Stimulated activated naive CD4-positive, alpha-beta T cell treated with Interleukin-2 at 50 U/mL for 16 hours (primary cell): ENCODE measurements at places on chromosomes 5 and 9.

DNA sequence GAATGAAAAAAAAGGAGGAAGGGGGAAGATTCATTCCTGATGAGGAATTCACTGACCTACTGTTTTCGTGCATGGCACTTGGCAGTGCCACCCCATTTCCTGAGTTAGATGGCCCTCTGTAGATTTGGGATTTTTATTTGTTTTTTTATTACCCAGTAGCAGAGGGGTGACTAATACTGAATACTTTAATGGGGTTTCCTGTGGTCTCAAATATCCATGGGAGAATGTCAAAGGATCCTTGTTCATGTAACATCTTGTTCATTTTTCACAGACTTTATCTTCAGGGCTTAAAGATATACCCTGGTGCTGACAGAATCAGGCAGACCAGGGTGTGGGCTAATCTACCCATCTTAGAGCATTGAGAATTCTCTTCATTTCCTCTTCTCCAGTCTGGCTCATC, 93.0 kb downstream of the MAMDC2 start:
- DNase-seq = no peak

DNA sequence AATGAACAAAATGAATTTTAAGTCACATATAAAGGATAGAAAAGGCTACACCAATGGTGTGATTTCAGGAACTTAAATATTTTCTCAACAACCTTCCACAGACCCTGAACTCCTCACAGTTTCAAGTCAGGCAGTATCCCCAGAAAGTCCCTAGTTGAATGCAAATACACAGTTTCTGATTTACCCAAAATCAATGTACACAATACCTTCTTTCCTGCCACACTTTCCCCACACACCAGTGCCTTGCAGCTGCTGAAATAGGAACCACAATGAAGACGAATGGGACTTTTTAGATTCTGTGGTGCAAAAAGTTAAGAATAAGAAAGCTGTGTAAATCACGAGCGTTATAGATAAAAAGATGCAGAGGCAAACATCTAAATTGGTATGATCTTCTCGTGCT, 552.4 kb upstream of the MEF2C start:
- no peak for DNase-seq

DNA sequence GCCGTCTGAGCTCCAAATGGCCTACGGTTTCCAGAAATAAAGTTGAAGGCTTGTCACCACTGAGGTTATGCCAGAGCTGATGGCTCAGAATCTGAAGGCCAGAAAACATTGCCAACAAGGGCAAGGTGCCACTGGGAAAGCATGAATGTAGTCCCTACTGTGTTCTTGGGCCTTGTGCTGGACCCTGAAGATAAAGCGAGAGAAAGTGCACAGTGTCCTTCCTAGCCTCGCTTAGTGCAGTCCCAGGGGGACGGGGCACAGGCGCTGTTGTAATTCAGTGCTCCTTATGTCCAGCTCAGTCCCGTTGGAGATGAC, 84.5 kb downstream of the NDFIP1 start:
- DNase-seq = no peak

DNA sequence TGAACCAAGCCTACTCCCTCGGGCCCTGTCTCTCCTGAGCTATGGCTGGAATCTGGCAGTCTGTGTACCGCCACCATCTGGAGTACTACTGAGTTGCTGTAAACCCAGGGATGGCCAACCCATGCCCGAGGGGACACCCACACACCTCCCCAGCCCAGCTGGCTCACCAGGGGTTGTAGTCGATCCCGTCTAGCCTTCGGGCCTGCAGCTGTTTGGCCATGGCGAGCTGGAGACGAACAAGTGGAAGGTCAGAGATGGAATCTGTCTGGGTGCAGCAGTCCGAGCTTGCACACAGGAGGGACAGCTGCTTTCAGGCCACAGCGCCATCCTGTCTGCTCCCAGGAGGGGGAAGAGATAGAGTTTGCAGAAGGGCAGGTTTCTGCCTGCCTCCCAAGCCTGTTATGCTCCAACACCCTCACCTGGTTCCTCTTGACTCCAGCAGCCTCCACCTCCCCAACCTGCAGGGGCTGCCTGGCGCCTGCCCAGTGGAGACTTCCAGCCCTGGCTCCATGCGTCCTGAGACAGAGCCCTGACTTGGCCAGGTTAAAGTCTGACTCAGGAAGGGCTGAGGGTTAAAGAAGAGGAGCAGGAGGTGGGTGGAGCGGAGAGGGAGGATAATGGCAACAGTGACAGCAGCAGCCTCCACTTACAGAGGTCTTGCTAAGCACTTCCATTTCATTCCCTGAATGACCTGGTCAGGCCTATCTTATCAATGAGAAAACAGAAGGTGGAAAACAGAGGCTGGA, 15.8 kb upstream of the SPOUT1 start:
- no peak for DNase-seq

DNA sequence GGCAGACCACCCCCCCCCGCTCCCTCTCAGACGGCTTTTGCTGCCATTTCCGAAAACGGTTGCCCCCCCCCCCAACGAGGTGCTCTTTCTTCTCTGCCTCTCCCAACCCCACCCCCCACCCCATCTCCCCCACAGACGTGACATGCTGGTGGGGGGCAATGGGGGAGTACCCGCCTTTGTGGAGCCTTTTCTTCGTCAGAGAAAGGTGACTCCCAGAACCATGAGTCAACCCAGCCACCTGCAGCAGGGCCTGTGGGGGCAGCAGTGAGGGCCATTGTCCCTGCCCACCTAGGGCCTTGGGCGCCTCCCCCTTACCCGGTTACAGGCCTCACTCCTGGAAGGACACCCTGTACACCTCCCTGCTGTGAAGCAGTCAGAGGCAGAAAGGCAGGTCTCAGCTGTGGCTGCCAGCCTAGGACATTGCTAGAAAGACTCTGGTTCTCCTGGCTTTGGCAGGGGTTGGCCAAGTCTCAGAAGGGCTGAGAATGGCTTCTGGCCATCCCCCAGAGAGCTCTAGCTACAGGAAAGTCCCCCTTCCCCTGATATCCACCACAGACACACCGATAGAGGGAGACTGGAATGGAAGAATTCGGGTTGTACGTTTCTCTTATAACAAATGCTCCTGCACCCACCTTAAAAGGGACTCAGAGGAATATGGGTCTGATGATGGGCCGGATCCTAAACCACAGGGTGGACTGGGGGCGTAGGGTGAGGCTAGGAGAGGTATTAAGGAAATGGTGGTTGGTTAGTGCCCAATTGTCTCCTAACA, 2.2 kb downstream of the DNAJB5 start:
- DNase-seq = peak; percentile 20

DNA sequence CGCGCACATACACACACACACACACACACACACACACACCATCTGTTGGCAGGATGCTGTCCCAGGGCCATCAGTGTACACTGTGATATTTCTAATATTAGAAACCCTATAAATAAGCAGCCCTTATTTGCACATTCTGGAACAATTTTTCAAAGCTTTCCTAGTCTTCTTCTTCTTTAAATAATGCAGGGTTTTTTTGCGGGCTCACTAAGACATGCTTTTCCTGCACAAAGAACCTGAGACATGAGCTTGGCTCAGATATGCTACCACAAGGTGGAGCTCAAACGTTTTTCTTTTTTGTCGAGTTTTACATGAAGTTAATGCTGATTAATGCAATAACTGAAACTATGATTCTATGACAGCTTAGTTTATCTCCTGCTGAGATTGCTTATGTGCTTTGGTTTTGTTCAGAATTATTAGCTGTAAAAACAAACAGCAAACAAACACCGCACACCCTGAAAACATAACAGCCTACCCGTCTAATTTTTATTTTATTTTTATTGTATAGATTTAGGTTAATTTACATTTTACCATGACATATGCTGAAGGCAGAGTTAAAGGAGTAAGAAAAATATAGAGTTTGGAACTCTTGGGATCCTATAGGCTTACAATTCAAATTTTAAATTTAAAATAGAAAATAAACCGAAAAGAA, 95.8 kb downstream of the ALDH1A1 start:
- DNase-seq = no peak

DNA sequence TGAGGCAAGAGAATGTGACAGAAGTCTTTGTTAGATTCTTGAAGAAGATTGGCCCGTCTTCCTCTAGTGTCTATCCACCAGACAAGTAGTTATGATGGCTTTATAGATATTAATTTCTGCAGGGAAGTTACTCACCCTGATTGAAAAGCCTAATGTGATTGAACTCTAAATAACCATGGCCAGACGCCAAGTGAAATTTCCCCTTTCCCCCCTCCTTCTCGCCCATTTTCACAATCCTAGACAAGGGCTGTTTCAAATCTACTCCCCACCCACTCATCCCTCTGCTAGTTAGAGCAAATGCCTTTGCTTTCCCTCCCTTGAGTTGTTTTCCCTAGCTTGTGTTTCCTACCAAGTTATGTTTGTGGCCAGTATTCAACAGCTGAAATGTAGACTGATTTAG, 182.5 kb downstream of the TMEM167A start:
- DNase-seq = no peak

DNA sequence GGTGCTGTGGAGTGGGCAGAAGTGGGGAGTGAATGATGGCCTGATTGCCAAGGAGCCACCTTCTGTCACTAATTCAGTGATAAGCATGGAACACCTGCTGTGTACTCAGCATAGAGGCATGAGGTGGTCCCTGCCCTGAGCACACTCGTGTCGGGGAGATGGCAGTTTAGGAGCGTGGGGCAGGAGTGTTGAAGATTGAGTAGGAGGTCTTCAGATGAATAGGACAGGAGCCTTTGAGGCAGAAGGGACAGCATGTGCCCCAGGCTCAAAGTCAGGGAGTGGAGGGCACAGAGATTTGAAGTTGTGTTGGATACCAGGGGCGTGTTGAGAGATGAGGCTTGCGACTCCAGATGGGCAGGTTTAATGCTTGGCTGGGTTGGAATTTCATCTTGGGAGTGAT, 55.0 kb downstream of the ZNF618 start:
- no peak for DNase-seq

DNA sequence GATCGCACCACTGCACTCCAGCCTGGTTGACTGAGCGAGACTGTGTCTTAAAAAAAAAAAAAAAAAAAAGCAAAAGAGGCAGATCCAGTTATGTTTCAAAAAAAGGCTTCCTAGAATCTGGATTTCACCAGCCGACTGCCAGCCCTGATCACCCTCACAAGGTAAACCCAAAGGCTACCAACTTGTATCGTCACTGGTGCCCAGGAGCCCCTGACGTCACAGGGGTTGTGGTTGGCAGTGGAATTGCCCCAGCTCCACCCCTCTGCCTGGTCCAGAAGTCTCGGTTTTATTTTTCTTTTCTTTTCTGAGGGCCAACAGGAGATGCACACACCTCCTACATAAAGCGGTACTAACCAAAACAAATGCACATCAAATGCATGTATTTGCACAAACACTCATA, 6.0 kb upstream of the LMX1B start:
- DNase-seq = no peak

DNA sequence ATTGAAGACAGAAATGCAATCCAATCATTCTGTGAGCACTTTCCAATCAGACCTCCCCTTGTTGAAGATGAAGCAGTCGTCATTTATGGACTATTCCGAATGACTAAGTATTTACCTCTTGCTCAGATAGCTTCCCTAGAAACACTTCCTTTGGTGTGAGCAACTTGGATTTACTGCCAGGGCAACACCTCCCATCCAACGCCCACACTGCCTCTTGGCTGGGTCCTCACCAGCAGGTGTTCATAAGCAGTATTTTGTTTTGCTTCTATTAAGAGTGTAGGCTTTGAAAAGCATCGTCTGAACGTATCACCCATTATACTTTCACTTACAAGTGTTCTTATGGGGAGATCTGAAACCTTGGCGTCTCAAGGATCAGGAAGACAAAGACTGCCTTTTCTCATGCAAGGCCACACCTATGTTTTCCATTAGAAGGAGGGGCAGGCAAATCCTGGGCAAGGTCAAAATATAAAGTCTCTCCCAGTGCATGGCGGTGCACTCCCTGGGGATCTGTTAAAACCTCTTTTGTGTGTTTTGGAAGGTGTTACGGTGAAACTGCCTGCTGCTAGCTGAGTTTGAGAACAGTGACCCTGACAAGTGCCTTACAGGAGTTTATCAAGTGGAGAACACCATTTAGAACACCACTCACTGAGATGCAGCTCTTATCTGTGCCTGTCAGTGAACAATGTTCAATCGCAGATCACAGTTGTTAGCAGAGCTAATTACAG, 10.6 kb upstream of the MARCHF3 start:
- no peak for DNase-seq

- DNase-seq = peak; percentile 45
These were observed 606 bp downstream of the EEIG1 start for GRCh38 chr9:127980060-127980705.

DNA sequence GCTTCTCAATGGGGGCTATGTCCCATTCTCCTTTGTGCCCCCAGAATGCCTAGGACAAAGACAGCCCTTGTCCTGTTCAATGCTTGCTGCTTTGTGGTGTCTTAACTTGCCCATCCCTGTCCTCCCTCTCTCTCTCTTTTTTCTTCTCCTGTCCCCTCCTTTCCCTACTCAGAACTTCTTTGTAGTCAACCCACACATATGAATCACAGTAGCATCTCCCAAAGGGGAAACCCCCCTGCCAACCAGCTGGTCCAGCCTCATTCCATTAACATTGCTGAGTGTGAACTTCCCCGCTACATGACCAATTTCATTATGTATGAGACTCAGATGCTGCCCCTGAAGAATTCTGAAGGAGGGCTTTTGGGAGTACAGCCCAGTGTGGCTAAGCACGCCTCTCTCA, 408.3 kb downstream of the ENC1 start:
- no peak for DNase-seq

DNA sequence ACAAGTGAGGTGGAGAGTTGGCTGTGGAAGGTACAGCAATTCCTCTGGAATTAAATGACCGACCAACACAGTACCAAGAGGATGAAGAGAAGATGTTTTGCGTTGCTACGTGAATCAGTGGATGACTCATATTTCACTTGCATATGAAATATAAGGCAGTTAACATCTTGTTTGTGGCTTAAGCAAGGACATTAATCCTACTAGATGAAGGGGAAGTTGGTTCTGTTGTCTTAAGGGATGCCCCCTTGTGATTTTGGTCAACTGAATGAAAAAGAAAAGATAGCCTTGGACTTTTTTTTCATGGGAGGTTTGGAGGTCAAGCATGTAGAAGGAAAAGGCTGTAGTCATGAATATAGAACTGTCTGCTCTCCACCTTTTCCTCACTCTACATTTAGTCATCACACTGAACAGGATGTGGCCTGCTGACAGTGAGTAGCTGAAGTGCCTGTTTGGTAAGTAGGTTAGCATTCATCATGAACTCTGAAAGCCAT, 33.9 kb downstream of the VLDLR start:
- DNase-seq = peak; percentile 13

DNA sequence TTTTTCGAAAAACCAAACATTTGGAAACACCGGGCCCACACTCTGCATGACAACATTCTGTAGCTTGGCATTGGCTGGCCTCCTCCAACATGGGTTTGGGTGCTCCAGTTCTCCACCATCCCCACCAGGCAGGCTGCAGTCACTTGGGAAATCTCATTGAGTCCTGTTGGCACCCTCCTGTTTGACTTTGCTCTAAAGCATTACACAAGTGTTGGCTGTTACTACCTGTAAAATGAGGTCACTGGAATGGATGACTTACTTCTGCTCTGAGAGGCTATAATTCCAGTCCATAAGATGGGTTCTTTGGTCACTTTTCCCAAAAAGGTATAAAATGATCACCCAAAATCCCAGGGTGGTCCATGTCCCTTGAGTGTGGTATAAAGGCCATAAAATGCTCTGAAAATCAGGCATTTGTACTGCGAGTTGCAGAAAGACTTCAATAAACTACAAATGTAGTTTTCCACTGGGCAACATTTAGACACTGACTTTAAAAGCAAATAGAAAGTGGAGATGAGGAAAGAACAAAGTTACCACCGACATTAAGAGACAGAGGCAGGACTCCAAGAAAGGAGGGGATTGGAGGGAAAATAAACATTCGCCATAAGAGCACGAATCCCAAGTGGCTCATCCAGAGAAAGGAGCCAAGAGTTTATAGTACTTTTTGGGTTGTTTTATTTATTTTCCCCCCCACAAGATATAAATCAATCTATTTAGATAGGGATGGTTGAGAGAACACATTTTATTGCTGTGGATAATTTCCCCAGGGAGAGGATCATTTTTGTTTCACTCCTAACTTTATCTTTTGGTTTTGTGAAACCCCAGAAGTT, 295.1 kb downstream of the TLE1 start:
- no peak for DNase-seq
